ENCODE measurements at places on chromosomes 13 and 19.

GRCh38 chr19:888581-889385 is 4.2 kb downstream of the MED16 start:
- DNase-seq = peak; percentile 62

DNA sequence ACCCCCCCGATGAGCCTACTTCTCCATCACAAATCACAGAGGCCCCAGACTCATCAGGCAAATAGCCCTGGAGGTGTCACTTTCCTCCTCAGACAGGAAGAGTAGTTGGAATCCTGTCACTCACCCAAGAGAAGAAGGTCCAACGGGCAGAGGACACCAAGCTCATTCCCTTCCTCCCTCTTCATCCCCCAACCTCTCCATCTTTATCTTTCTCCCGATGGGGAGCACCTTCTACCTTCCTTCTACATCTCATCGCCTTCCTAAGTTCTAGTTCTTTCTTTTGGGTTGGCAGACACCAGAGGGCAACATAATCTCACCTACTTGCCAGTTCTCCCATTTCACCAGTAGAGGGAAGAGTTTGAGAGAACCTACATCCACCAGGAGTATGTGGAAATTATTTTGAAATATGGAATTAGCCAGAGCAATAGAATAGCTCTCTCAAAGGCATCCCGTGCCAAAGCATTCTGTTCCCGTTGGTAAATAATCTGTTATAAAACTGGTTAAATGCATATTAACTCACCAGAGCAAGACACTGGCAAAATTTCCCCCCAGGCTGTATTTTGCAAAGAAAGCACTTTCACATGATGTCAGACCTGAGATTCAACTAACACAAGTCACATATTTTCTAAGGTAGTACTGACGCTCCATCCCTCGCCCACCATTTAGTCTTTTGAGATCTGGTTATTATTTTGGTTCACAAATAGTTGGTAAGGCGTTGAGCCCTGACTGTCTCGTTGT is 55.0 kb downstream of the ZIC5 start:
- DNase-seq = peak; percentile 16

- DNase-seq = no peak
Measured at GRCh38 chr13:38685974-38686576, 802 bp upstream of the FREM2 start.

GRCh38 chr13:69389899-69390298 is 717.7 kb upstream of the ATXN8OS start:
- no peak for DNase-seq

GRCh38 chr19:45186509-45187334 is 8.1 kb downstream of the BLOC1S3 start:
- DNase-seq = no peak

DNA sequence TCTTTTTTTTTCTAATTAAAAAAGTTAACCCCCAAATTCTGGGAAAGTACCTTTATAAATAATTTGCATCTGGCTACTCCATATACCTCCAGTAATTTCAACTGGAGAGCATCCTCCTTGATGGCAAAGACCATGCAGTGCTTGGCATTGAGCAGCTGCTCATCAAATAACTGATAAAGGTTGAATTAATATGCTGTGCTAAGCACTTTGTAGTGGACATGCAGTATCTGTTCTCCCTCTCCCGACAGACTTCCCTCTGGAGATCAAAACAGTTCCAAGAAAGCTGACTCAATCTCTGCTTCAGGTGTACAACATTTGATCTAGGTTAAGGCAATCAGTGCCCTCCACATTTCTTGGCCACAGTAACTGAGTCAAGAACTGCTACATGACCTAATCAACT is 3.3 kb downstream of the SPRYD7 start:
- DNase-seq = no peak

GRCh38 chr19:51015691-51016267 is 3.7 kb downstream of the KLK10 start:
- DNase-seq = no peak

DNA sequence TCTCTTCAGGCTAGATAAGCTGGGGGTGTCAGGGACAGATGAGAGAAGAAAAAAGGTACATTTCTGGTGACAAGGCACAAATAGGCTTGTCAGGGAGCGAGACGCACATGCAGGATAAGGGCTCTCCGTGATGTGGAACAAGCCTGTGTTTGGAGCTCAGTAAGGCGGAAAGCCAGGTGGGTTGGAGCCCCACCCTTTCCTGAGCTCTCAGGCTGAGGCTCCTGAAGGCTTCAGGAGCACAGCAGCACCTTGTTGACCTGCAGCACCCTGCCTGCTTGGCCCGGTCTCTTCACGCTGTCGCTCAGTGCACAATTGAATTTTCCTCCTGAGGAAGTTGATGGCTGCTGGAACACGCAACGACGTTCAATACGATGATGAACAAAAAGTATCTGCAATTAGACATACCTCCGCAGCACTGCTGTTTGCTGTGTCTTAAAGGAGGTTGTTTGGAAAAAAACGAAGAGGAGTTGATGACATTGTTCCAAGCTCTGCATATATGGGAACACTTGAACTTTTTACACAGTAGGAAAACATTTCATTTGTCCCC is 29.3 kb downstream of the SERP2 start:
- DNase-seq = no peak

DNA sequence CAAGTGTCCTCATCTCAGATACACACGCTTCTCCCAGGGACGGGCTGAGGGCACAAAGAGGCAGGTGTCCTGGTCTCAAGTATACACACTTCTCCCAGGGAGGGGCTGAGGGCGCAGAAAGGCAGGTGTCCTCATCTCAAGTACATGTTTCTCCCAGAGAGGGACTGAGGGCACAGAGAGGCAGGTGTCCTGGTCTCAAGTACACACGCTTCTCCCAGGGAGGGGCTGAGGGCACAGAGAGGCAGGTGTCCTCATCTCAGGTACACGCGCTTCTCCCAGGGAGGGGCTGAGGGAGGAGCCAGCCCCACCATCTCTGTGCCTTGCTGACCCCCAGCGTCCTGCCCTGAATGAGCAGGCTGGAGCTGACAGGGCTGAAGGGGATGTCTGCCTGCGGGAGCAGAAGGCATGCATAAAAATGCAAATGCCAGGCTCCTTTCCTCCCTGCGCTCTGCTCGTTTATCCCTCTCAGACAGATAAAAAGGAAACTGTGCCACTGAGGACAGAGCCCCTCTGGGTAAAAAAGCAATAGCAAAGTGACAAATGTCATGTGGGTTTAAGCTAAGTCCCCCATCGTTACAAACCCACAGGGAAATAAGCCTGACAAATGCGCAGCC is 96.1 kb upstream of the UQCRFS1 start:
- no peak for DNase-seq

Data from activated CD8-positive, alpha-beta T cell treated with anti-CD3 and anti-CD28 coated beads for 36 hours (primary cell).